Uterus (tissue), 4 donors: ENCODE measurements at places on chromosomes 13 and 19. TPM values are rescaled to one million over a fixed set of nuclear protein-coding genes. Genes with fewer than 3 reads are reported as not detected.

LILRB5 gene
- total RNA-seq = 3.7 TPM

DNA sequence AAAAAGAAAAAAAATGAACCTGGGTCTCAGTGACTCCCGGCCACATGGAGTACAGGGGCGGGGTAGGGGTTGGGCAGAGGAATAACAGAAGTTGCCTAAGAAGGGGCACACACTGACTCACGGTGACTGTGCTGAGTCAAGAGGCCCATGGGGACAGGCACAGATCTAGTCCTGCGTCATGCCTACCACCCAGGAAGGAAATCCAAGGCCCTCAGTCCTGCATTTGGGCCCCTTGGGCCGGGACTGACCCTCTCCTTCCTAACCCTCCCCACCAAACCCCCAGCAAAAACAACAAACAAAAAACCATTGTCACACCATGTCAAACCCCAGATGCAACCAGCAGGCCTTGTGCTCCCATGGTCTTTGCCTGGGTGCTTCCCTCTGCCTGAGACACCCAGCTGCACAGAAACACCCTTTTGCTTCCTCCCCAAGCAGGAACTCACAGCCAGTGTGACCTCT, 9.6 kb upstream of the NOTCH3 start:
- H3K4me3 ChIP-seq = no peak overlapping the region
- H3K36me3 ChIP-seq = no peaks in the 10 kb centered on the region
- H3K4me1 ChIP-seq = no peaks in the 10 kb centered on the region
- H3K27ac ChIP-seq = peak overlapping the region; percentile 66

GRCh38 chr19:21202865-21203494, 61.1 kb downstream of the ZNF431 start:
- no peak for DNase-seq

DNA sequence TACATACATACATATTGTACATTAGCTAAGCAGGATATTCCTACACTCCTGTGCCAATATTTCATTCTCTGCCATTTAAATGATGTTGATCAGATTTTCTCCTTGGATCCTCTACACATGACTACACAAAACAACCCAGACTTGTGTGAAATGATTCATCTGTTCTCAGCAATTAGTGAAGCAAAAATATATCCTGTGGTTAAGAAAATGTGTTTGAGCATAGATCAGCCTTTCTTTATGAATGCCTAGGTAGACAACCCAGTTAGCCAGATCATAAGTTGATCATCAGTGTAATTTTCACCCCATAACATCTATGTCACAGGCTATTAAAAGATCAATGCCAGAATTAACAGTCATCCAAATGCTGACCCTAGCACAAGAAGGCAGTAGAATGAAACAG, 275.2 kb upstream of the EDNRB start:
- H3K4me3 ChIP-seq = no peak overlapping the region
- no peak overlapping the region for H3K27ac ChIP-seq
- H3K27me3 ChIP-seq = no peaks in the 10 kb centered on the region
- H3K36me3 ChIP-seq = no peaks in the 10 kb centered on the region
- DNase-seq = no peak

TLE6 gene
- total RNA-seq = 1.1 TPM
